ENCODE measurements at places on chromosomes 2 and 18. TPM values are rescaled to one million over a fixed set of nuclear protein-coding genes. Genes with fewer than 3 reads are reported as not detected.

Gene EVX2
- 0.73 TPM for total RNA-seq

Gene FBXO48
- 1.5 TPM for total RNA-seq

- no peak for DNase-seq
These were observed 6.4 kb upstream of the ITPRIPL1 start for GRCh38 chr2:96318723-96319122.

- no peak for DNase-seq
These were observed 18.6 kb downstream of the DNMT3A start for GRCh38 chr2:25323042-25323514.

DNA sequence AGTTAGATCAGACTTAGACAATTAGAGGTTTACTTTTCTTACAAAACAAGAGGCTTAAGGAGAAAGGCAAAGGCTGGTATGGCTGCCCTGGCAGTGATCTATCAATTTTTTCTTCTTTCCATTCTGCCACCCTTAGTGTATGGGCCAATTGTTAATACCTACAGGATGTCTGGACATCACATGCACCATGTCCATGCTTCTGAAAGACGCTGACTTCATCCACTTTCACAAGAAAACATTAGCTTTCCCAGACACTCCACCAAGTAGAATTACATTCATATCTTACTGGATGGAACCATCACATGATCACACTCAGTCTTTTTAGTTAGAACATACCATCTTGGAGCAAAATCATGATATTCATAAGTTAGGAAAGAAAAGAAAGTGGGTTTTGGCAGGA, 120.9 kb downstream of the ARHGAP28 start:
- DNase-seq: no peak

- DNase-seq: no peak
These were observed 202 bp downstream of the MCEE start for GRCh38 chr2:71129902-71130151.
